Mesothelial cell of epicardium (in vitro differentiated cells): ENCODE measurements at places on chromosomes 6 and 20.

- no peak for DNase-seq
These were observed 36.1 kb downstream of the GABRR2 start for GRCh38 chr6:89278956-89279355.

DNA sequence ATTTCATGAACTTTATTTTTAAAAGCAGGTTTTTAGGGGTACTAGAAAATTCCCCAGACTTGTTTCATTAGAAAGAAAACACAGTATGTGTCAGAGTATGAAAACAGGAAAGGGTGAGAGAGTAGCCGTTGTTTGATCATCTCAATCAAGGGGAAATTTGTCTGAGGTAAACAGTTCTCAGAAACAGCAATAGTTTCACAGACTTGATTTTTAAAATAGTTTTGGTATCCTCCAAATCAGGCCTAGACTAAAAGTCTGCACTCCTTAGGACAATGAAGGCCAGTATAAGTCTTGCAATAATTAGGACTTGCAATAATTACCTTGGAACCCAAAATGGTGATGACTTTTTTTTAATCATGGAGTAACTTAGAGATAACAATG is 176.6 kb upstream of the TAB2 start:
- DNase-seq, result no peak

GRCh38 chr6:53773044-53773696 is 21.6 kb upstream of the LRRC1 start:
- DNase-seq, result no peak

DNA sequence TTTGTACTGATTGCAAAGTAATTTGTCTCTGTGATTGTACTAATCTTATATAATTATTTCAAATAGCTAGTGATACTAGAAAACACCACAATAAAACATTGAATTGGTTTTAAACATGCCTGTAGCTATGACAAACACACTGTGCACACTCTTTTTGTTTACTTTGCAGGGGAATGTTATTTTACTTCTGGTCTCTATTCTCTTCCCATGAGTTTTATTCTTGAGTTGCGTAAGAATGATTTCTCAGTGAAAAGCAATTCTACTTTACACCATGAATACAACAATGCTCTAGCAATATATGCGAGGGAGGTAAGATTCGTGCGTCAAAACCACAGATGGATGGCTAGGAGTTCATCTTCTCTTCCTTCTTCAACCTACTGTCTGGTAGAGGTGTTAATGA is 68.4 kb upstream of the PHACTR1 start:
- no peak for DNase-seq

- no peak for DNase-seq
These were observed 370.1 kb downstream of the BTBD9 start for GRCh38 chr6:38269461-38270172.
